Activated naive CD8-positive, alpha-beta T cell treated with anti-CD3 and anti-CD28 coated beads, Interleukin-2, amount 10 ng/mL, durations not matched to agents 7 days and 5 days (primary cell): ENCODE measurements at places on chromosomes 2 and 18.

- H3K4me1 ChIP-seq = peaks cover 8% of the 10 kb centered on the region
- H3K27ac ChIP-seq = no peak overlapping the region
- no peak overlapping the region for H3K4me3 ChIP-seq
- no peak for DNase-seq
Observed at GRCh38 chr18:62881509-62882016, 166.2 kb downstream of the PHLPP1 start.

DNA sequence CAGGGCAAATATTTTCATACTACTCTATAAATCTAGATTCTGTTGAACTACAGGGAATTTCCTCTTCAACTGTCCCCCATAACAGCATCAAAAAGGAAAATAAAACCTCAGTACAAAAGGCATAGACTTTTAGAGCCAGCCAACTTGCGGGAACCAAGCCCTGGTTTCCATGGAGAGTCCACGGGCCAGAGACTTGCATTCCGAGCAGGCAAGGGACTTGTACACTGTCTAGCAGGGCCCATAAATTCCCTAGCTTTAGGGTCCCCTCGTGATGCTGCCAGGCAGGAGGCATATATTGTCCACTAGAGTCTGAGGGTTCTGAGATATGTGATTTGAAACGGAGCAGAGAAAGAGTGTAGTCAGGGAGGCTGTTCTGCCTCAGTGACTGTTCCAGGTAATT is 153.1 kb upstream of the SLC14A2 start:
- no peak overlapping the region for H3K4me3 ChIP-seq
- peaks cover 7% of the 10 kb centered on the region for H3K27me3 ChIP-seq
- H3K27ac ChIP-seq = no peak overlapping the region
- H3K4me1 ChIP-seq = no peaks in the 10 kb centered on the region
- no peak for DNase-seq
- no peaks in the 10 kb centered on the region for H3K36me3 ChIP-seq

GRCh38 chr2:85137156-85137555 is 4.0 kb downstream of the TCF7L1 start:
- peaks cover 7% of the 10 kb centered on the region for H3K4me1 ChIP-seq
- DNase-seq = no peak
- H3K27ac ChIP-seq = no peak overlapping the region
- peaks cover 71% of the 10 kb centered on the region for H3K27me3 ChIP-seq
- no peak overlapping the region for H3K4me3 ChIP-seq

- no peaks in the 10 kb centered on the region for H3K36me3 ChIP-seq
- no peak overlapping the region for H3K4me3 ChIP-seq
- DNase-seq = no peak
- H3K4me1 ChIP-seq = peaks cover 2% of the 10 kb centered on the region
Observed at GRCh38 chr2:137175246-137175645, 409.9 kb downstream of the THSD7B start.
